ELF-1 (cell line): ENCODE measurements at places on chromosomes 3 and 15.
A peak's percentile ranks its signal among the peaks of the same experiment; 100 is the strongest.

DNA sequence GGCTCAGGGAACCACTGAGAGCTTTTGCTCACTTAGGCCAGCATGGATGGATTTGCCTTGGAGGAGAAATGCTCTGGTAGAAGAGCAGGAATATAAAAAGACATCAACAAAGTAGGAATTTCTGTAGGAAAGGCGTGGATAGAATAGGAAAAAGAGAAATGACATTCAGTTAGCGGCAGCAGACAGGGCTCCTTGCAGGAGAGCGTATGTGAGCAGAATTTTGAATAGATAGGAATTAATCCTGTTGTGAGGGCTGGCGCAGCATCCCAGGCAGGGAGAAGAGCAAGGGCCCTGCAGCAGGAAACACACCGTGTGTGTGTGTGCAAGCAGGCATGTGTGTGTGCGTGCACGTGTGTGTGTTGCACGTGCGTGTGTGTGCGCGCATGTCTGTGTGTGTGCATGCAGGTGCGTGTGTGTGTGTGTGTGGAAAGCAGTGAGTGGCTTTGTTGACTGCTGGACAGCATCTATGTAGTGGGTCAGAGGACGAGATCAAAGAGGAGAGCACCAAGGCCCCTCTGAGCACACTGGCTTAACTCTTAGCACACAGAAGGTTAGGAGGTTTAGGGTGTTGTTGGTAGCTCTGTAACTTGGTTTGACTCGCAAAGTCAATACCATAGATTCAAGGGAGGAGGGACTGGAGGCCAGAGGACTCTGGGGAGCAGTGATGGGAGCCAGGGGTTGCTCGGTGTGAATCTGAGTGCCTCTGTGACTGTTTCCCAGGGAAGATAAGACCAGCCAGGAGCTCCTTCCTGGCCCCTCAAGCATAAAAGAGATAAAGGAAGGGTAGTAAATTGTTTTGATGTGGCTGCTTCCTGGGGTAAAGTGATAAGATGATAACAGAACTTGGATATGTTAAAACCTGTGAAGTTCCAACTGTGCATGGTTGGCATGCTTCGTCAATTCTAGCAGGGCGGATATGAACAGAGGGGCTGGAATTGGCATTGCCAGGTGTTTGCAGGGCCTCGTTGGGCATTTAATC, 639.5 kb downstream of the NR2F2 start:
- DNase-seq, result peak; percentile 31

GRCh38 chr3:42045708-42046243, 45.4 kb upstream of the TRAK1 start:
- DNase-seq, result no peak

DNA sequence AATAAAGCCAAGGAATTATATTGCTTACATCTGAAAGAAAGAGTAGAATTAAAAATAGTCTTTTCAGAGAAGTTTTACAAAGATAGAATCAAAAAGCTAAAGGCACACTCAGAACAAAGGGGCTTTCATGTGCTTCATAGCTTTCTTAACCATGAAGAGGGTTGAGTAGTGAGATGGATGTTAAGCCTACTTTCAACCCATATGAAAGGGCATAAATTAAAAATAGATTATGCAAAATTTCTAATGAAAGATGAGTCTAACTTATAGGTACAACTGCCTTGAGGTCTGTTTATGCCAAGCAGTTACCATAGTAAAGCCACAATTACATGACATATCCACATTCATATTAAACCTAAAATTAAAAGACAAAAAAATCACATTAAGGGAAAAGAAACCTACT, 223.3 kb upstream of the ARHGEF26 start:
- no peak for DNase-seq

DNA sequence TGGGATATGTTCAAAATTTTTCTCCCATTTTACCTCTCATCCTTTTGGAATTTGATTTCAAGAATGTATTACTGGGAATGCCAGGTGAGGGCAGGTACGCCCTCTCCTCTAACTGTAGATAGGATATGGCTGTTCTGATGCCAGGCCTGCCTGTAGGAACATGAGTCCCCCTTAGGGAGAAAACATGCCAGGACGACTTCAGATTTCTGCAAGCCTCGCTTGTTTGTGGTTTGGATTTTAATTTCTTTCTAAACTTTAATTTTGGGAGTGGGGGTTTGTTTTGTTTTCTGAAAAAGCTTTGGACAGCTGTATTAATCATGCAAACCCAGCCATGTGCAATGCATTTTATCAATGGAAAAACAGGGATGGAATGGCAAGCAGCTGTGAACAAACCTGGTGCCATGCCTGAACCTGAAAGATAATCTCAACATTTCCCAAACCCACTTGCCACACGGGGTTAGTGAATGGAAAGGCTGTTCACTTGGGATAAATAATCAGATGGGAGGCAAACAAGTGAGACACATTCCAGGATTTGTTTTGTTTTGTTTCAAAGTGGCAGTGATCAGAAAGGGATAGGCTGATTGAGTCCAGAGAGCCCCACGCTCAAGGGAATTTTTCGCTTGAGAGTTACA, 207.6 kb downstream of the GAP43 start:
- DNase-seq, result no peak

DNA sequence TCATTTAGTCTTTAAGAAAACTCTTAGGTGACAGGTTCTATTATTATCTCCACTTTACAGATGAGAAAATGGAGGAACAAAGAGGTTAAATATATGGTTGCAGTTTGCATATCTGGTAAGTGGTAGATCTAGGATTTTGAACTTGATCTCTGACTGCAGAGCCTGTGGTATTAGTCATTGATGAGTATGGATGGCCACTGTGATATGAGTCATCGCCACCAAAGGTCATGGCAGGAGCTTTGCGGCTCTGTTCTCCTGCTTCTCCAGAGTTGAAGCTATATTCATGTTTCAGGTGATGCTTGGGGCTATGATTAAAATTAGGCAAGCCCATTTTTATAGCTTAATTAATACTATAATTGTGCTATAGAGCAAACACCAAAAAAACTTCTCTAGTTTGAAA, 306.2 kb upstream of the DPPA4 start:
- no peak for DNase-seq

DNA sequence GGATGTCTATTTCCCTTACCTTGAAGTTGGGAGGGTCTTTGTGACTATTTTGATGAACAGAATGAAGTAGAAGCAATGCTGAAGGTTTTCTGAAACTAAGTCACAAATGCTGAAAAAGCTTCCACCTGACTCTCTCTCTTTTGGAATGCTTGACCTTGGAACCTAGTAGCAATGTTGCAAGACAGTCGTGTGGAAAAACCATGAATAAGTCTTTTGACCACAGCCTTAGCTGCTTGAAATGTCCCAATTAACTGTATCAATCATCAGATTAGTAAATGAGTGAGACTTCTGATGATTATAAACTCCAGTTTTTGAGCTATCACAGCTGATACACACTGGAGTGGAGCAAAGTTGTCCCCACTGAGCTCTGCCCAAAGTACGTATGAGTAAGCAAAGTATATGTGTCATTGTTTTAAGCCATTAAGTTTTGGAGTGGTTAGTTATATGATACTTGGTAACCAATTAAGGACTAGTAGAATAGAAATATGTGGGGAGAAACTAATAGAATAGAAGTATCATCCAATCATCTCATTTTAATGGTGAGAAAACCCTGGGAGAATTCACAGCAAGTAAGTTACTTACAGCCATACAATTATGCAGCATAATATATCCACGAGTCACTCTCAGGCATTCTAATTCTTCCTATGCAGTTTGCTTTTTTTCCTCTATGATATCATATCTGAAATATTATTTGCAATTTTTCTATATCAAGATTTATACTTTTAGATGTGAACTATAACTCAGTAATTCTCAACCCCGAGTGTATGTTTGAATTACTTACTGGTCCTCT, 1010.6 kb downstream of the ROBO2 start:
- DNase-seq, result no peak

DNA sequence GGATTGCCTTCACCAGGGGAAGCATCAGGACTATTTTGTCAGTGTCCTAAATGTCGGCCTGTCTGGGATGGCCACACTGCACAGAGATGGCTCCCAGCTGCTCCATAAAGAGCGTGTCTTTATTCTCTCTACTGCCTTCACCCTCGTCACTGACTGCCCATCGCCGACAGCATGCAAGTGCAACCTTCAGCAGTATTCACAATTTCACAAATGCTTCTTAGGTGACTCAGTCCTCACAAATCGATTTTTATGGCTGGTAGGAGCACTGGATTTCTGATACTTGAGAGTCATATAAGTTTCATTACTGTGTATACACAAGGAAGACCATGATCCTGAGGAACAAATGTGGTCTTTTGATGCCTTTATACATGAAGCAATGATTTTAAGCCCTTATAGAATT, 1.1 kb upstream of the SSUH2 start:
- DNase-seq, result no peak

DNA sequence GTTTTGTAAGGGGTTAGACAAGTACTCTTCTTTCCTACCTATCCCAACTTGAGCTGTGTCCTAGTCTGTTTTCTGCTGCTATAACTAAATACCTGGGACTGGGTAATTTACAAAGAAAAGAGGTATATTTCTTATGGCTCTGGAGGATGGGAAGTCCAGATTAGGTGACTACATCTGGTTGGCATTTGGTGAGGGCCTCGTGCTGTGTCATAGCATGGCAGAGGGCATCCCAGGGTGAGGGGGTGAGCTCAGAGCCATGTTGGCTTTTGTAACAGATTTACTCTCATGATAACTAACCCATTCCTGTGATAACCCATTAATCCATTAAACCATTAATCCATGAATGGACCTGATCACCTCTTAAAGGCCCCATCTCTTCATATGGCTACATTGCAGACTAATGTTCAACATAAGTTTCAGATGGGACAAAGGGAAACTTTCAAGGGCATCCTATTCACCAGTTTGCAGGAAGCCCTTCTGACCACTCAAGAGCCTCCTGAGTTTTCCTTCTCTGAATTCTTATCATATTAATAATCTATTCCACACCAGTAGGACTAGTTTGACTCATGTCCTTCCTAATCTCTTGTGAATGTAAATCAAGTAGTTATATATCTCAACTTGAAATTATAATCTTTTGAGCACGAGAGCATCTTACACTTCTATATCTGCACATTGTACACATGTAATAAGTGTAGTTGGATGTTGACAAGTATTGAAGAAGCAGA, 185.7 kb upstream of the ZPLD1 start:
- DNase-seq, result no peak

DNA sequence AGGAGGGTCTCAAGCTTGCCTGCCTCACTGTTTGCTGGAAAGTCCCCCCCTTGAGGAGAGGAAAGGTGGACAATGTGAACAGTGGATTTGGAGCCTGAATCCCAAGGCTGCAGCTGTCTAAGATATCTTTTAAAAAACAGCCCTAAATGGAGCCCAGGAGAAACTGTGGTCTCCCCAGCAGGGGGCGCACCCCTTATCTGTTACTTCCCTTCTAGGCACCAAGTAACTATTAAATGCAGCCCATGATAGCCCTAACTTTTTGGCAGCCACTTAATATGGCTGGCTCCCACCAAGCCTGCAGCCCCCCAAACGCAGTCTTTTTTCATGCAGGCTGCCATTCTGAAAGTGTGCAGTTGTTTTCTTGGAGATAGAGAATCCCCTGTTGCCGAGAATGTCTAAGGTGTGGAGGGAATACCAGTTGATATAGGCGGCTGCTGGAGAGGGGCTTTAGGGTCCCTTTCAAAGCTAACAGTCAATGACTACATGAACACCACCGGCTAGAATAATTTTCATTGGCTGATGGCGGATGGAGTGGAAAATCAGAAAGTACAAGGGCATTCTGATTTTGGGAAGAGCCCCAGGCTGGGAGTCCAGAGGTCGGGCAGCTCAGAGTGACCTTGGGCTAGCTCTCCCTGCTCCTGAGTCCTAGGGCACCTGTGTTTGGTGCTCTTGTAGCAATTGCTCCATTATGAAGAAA, 1.3 kb downstream of the RHCG start:
- peak; percentile 49 for DNase-seq

- no peak for DNase-seq
These were observed 27.6 kb downstream of the TBC1D2B start for GRCh38 chr15:78049691-78050440.

DNA sequence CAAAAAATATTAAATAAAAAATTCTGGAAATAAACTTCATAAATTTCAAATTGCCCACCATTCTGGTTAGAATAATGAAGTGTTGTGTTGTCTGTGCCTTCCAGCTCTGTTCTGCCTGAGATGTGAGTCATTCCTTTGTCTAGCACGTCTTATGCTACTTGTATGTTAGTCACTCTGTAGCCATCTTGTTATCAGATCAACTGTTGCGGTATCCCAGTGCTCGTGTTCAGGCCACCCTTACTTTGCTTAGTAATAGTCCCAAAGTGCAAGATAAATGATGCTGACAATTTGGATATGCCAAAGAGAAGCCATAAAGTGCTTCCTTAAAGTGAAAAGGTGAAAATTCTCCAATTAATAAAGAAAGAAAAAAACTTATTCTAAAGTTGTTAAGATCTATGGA, 527.5 kb downstream of the NAALADL2 start:
- DNase-seq, result no peak

DNA sequence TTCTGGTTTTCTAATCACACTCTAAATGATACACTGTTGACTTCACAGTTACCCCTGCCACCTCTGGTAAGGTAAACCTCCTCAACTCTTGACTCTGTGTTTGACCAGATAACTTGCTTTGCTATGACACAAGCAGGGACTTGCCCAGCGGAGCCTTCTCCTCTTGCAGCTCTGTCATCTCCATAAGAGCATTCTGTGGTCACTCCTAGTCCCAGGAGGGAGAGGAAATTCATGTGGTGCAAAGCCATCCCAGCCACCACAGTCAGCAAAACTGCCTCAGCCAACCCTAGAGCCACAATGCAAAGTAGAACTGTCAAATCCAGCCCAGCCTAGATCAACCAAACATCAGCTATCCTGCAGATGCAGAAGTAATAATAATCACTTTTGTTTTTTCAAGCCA, 144.7 kb upstream of the GADL1 start:
- no peak for DNase-seq

DNA sequence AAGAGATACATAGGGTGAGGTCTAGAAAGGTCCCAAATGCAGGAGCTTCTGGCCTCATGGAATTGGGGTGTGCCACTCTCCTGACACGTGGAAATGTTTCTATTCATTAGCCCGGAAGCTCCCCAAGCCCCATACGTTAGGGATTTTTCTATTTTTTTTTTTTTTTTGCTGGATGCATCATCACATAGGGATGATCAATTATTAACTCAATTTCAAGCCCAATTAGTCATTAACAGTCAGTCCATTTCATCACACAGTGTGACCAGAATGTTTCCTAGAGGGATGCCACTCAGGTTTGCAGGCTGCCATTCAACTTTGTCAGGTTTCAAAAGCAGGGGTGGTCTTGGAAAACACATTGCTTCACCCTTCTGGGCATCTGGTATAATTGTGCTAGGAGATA, 40.7 kb upstream of the MKRN3 start:
- no peak for DNase-seq

DNA sequence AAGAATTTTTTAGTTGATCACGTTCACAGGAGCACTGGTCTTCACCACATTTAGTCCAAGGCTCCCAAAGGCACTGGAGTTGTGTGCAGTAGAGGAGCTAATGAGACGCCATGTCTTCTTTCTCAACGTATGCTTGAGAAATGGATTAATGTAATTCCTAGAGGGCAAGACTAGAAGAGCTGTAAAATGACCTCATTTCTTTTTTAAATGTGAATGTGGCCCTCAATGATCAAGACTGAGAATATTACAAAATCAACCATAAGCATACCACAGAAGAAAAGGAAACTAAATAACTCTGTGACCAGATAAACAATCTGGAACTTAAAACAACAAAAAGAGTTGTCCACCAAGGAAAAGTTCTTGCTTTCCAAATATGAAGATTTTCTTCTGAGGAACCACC, 112.1 kb upstream of the THBS1 start:
- DNase-seq, result no peak
